ENCODE measurements at places on chromosomes 5 and 9.

- DNase-seq: peak; percentile 42
Observed at GRCh38 chr5:170638454-170639220, 134.8 kb downstream of the KCNIP1 start.

- no peak for DNase-seq
Observed at GRCh38 chr5:174328631-174329299, 283.3 kb downstream of the NSG2 start.

DNA sequence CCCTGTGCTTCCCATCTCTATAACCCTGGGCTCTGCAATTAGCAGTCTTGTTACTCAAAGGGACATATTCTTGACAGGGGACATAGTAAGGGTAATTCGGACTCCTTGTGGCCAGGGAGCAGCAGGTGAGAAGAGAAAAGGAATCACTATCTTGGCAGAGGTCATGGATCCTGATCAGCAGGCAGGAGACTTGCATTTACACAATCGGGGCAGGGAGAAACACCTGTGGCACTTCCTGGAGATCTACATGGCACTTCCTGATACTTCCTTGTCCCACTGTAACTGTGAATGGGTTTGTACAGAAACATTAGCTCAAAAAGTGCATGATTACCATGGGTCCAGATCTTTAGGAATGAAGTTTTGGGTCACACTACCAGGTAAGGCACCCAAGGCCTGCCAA is 29.2 kb downstream of the DEPDC1B start:
- DNase-seq: no peak

DNA sequence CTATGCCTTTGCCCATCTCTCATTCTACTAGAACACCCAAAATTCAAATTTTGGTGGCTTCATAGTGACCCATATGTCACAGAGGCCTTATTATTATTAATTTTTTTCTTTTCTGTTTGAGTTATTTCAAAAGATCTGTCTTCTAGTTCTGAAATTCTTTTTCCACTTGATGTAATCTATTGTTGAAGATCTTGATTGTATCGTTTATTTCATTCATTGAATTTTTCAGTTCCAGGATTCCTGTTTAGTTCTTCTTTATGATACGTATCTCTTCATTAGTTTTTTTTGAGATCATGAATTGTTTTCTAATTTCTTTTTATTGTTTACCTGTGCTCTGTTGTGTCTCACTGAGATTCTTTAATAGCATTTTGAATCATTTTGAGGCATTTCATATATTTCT is 24.6 kb upstream of the APBA1 start:
- DNase-seq: no peak

GRCh38 chr5:175689147-175689991 is 31.5 kb downstream of the HRH2 start:
- DNase-seq: no peak

GRCh38 chr9:130531670-130532069 is 47.7 kb upstream of the FUBP3 start:
- no peak for DNase-seq

GRCh38 chr9:129400001-129400970 is 220.6 kb downstream of the C9orf50 start:
- DNase-seq: no peak

DNA sequence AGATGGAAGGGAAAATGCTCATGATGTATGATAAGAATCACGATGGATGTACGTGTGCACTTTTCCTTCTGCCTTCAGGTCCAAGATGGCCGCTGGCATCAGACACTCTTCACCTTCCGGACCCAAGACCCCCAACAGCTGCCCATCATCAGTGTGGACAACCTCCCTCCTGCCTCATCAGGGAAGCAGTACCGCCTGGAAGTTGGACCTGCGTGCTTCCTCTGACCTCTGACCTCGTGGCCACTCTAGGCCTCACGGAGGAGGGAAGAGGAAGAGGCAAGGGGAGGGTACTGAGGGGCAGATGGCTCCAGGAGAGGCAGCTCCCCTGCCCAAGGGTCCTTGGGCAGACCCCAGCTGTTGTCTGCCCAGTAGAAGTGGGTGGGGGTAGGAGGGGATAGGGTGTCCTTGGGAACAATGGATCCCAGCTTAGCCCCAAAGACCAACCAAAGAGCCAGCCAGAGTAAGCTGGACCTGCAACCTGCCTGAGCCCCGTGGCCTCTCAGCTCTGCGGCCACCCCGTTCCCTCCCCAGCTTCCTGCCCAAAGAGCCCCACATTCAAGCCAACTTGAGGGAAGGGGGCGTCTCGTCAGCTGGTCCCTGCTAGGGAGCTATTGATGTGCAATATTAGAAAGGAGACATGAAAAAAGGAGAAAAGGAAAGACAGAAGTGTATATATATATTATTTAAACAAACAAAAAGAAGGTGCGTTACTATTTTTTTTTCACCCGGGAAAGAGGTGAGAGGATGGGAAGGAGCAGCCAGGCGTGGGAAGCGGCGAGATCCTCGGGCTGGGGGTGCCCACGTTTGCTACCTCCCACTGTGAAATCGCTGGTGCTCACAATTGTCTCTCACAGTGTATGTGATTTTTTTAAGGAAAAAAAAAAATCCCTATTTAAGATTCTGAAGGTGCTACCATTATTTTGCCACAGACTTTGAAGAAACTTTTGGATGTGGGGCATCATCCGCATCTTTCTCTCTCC is 12.1 kb upstream of the ORM1 start:
- DNase-seq: no peak

DNA sequence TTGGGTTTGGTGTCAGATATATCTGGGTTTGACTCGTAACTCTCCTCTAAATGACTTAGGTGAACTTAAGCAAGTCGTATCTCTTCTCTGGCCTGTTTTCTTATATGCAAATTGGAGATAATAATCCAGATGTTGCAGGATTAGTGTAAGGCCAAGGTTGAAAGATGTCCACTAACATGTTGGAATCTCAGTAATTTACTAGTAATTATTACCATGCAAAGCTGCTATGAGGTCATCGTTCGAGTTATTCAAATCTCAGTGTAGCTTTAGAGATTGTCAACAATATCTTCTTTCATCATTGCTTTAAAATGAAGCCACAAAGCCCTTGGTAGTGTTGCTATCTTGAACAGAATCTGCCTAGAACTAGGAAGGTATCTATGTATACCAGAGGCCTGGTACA is 437.7 kb upstream of the KLF4 start:
- no peak for DNase-seq

- peak; percentile 31 for DNase-seq
Observed at GRCh38 chr9:34654323-34655051, 2.5 kb downstream of the IL11RA start.
